ENCODE measurements at places on chromosomes 1 and 21.

DNA sequence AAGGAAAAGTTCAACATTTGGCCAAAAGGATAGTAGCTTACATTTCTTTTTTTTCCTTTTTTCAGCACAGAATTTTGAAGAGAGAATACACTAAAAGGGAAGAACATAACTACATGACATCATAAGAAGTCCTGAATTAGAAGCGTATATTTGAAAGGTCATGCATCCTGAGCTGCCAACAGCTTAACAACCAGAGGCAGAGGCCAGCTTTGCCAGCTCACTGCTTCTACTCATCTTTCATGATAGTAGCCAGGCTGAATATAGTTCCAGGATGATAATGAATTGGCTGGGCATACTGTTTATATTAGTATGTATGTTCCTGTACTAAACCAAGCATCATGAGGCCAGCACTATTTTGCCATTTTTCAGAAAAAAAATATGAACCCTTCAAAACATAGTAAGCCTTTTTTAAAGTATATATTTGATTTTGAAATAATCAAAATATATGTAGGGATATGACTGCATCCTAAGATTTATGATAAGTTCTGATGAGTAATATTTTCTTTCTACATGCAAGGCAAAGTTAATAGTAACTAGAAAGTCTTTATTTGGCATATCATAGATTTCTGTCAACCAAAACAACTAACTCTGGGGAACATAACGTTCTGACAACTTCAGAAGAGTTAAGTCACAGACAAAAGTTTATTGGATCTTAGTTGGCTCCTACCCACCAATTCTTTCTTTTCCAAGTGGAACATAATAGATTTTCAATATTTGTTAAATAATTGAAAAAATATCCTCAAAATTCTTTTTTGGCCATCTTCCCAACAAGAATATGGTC, 123.2 kb downstream of the DPYD start:
- no peak for DNase-seq

DNA sequence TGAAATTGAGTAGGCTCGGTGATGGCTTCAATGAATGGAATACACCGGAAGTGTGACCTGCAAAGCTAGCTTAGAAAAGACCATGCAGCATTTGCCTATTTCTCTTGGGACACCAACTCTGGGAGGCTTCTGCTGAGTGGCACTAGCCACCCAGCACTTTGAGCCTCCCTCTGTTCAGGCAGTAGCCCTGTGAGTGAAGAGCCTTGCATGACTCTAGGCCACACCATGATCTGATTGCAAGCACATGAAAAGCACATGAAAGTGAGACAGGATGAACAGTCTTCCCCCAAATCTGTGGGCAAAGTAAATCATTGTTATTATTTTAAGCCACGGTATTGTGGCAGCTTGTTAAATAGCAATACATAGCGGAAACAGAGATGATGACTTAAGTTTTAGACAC, 2.8 kb downstream of the CD48 start:
- no peak for DNase-seq

- no peak for DNase-seq
Measured at GRCh38 chr1:96073100-96073499, 648.5 kb upstream of the PTBP2 start.

GRCh38 chr1:223815865-223816264, 29.9 kb downstream of the TP53BP2 start:
- no peak for DNase-seq

DNA sequence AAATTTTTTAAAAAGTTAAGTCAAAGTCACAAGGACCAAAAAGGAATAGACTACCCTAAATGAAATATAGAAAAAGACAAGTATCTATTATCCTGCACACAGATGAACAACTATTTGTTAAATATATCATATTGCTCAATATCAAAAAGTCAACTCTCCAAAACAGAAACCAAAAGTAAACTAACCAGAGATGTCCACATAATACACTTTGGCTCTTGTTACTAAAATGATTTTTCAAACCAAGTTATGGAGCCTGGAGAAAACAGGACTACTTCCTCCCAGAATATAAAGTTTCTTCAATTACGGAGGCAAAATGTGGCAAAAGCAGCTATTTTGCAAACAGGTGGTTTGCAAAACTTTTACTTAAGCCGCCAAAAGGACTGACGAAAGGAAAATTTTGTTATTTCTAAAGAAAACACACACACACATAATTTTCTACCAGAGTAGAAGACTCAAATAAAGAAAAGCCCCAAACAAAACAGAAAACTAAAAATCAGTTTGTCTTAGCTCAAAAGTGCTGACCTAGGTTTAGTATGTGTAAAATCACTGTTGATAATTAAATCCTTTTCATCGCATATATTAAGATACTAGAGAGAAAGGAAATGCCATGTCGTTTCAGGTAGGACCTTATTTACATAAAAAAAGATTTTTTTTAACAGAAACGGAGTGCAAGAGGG, 1.1 kb downstream of the DPYD start:
- DNase-seq = no peak

GRCh38 chr21:45830221-45830640, 151.3 kb upstream of the COL6A1 start:
- no peak for DNase-seq

GRCh38 chr1:182374101-182374834, 17.3 kb downstream of the GLUL start:
- no peak for DNase-seq

- DNase-seq = no peak
Measured at GRCh38 chr1:201475130-201475529, 6.1 kb upstream of the PHLDA3 start.

DNA sequence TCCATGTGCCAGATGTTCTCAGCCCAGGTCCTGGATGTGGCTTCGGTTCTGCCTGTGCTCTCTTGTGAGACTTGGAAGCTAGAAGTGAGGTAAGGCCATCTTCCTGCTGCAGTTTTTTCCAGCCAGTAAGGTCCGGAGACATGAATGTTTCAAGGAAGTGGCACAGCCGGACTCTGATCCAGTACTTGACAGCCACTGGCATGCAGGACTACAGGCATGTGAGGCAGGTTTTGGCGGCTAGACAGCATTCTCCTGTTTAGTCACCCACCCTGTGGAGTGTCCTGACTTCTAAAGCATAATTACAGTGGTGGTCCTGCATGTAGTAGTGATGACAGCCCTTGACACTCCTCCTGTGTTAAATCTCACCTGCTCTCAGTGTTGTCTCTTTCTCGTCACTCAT, 72.3 kb downstream of the TNFSF4 start:
- no peak for DNase-seq

- DNase-seq = no peak
Measured at GRCh38 chr1:155993595-155993994, 15.2 kb upstream of the ARHGEF2 start.

- no peak for DNase-seq
Measured at GRCh38 chr21:27647921-27648320, 681.0 kb upstream of the ADAMTS5 start.

DNA sequence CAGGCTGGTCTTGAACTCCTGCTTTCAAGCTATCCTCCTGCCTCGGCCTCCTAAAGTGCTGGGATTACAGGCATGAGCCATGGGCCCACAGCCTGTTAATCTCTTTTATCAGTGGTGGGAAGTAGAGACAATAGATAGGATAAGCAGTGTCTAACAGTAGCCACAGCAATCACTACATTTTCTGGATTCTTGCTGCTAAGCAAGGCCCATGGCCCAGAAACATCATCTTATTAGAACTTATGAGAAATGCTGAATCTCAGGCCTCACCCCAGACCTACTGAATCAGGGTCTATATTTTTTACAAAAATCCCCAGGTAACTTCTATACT, 29.7 kb downstream of the IGFN1 start:
- DNase-seq = no peak

DNA sequence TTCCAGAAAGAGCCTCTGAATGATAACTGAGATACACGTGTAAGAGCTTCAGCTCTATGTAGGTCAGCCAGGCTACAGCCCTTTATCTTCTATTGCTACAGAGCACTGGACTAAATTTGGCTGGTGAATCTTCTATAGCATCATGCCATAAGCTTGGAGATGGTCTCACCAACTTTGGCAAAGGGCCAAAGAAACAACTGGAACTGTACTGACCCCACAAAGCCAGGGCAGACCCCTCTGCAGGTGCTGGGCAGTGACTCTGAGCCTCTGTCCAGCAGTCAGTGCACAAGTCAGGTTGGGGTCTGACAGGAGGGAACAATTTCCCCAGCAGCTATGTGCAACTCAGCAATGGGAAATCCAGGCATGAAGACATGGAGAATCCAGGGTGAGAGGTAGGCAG, 57.8 kb upstream of the NFASC start:
- no peak for DNase-seq

DNA sequence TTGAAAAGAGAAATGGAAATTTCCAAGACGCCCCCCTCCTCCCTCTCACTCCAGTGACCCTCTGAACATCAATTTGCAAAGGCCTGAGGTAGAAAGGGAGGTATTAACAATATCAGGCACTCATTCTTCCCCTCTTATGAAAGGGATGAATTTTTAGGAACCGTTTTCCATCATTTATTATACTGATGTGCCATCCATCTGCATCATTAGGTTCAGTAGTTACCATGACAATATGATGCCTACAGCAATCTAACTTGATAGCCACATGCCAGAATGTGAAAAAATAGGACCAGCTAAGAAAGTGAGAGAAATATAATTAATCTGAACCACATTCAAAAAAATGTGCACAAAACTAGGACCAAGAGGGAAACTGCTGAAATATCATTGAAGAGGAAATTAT, 40.9 kb downstream of the SEC16B start:
- no peak for DNase-seq

- DNase-seq = no peak
Measured at GRCh38 chr1:116947092-116947860, 37.6 kb downstream of the PTGFRN start.

DNA sequence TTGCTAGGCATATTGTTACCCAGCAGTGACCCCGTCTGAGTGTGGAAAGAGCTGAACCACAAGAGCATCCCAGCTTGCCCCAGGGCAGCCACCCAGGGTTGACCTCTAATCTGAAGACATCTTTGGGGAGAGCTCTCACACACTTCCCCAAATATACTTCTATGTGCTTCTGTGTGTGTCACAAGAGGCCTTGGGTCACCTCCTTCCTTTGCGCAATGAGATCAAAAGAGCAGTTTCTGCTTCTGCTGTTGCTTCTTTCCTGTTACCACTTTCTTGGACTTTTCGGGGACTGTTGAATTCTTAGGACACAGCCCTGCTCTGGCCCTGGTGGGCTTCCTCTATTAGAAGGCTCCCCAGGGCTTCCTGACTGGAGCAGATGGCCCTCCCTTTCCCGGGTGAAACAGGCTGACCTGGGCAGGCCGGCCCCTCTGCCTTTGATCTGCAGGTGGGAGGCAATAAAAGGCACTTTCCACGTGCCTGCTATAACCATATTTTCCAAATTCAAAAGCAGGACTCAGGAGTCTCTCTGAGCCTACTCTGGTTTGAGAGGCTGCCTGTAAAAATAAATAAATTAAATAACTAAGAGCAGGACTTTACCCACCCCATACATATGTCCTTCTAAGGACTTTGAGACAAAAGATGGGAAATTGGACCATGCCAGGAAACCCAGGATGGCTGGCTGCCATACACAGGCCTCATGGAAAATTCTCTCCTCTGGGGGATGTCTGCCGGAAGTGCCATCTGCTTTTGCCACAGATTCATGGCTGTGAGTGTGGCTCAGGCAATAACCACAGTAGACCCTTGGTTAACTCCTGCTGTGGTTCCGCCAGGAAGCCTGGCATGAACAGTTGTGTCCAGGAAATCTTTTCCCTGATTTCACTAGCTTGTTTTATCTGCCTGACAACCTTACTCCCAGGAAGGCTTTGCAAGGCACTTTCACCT, 28.3 kb upstream of the RCSD1 start:
- no peak for DNase-seq

DNA sequence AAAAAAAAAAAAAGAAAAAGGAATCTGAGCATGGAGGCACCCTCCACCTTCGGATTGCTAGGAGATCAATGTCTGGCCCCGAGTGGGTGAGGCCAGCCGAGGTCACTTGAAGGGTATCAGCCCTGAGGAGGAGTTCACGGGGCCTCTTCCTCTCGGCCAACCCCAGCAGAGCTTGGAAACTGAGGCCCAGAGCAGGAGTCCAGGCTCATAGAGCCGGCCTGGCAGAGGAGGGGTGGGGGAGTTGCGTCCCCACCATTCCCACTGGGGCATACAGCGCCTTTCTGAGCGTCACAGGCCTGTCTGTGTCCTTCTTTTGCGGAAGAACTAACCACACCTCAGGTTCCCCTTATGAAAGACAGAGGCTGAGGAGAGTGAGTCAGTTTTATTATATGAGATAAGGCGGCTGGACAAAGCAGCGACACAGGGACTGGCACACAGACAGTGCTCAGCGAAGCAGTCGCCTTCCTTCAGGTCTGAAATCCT, 17.1 kb upstream of the EPHA2 start:
- DNase-seq = no peak

GRCh38 chr1:244083383-244083943, 32.4 kb downstream of the ZBTB18 start:
- DNase-seq = no peak

DNA sequence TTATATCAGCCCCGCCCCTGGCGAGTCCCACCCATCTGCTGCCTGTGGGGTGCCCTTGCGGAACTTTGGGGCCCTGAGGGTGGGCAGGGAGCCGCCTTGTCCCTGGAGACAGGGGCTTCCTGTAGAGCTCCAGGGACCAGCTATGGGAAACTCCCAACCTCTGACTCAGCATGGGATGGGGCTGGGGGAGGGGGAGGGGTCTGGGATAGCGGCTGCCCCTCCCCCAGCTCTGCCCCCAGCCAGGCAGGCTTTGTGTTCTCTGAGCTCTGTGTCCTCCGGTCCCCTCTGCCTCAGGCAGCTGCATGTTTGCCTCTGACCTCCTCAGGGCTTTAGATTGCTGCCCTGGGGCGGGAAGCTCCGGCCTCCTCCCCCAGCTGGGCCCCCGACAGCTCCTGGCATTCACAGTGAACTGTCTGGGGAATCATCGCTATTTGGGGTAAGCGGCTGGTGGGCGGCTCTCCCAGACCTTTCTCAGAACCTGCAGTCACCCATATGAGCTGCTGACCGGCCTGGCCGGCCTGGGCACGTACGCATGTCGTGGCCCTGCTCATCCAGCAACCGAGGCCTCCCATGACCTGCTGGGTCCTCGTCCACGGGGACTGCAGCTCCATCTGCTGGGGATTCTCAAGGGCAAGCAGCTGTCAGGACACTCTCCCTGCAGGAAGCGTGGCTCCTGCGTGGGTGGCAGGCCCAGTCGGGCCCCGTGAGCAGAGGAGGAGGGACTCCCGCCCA, 17.1 kb downstream of the ARHGEF16 start:
- DNase-seq = no peak

GRCh38 chr1:155569988-155570592, 7.5 kb upstream of the ASH1L start:
- no peak for DNase-seq

DNA sequence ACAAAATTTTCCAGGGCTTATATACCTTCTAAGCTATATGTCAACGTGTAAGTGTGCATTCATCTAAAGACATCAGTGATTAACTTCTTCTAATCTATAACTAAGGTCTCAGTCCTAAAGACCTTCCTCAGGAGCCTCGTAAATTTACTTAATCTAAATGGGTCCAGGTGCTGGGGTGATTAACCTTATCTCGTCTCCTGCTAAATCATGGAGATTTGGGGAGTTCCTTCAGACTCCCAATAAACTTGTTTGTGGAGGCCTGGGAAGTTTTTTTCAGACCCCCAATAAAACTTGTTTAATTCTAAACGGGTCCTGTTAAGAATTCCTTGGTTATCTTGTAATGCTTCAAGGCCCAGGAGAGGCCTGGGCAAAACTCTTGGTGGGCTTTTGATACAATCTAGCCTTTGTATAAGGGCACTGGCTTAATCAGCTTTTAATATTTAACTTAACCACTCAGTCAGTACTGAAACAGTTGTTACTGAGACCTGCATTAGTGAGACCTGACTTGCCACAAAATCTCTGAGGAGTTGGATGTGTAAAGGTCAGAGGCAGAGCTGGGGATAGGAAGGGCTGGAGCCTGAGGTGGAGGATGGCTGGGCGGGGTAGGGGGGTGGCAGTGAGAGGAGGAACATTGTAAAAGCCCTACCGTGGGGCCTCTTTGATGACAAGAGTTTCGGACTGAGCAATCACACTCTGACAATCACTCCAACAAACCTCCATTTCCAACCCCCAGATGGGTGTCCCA, 6.2 kb upstream of the HMGCS2 start:
- DNase-seq = no peak
